ENCODE measurements at places on chromosomes 12 and 14.

GRCh38 chr14:90487462-90487861, 90.6 kb downstream of the CALM1 start:
- no peak for DNase-seq

DNA sequence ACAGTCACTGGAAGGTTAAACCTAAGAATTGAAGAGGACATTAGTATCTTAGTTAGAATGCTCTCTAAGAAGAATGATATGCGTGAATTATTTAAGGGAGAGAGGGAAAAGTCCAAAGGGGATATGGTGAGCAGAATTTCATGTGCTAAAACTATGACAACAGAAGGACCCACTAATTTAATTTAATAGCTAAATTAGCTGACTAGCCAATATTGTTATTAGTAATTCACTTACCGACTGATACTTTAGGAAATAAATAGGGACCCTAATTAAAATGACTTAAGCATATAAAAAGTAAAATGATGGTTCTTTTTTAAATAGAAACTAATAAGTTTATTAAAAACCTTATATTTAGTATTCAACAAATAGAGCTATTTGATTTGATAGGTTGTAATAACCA, 179.6 kb downstream of the RASSF9 start:
- DNase-seq: no peak

- peak; percentile 36 for DNase-seq
These were observed 142.8 kb downstream of the LRFN5 start for GRCh38 chr14:41749429-41749828.

DNA sequence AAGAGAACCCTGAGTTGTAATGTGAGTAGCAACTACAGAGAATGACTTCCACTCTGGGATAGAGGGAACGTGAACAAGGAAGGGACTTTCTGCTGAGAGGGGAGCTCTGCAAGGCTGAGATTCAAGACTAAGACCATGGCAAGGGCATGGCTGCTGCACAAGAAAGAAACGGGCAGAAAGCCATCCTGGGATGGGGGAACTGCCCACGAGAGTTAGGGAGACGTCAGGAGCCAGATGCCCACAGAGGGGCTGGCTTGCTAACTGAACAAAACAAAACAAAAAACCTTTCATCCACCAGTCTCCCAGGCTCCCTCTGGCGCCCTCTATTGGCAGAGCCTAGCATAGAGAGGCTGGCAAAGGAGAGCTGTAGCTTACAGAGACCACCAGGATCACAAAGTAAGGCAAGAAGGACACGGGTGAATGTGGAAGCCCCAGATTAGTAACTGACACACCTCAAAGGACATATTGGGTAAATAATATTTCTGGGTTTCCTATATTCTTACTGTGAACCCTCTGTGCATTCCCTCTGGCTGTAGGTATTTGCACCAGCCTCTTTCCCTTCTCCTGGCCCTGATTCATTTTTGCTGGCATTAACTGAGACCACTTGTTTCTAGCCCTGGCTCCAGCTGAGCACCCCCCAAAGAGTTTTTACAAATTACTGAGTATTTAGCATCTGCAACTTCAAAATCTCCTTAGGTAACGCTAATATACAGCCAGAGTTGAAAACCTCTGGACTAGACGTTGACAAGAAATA, 338.3 kb downstream of the EMP1 start:
- peak; percentile 84 for DNase-seq

DNA sequence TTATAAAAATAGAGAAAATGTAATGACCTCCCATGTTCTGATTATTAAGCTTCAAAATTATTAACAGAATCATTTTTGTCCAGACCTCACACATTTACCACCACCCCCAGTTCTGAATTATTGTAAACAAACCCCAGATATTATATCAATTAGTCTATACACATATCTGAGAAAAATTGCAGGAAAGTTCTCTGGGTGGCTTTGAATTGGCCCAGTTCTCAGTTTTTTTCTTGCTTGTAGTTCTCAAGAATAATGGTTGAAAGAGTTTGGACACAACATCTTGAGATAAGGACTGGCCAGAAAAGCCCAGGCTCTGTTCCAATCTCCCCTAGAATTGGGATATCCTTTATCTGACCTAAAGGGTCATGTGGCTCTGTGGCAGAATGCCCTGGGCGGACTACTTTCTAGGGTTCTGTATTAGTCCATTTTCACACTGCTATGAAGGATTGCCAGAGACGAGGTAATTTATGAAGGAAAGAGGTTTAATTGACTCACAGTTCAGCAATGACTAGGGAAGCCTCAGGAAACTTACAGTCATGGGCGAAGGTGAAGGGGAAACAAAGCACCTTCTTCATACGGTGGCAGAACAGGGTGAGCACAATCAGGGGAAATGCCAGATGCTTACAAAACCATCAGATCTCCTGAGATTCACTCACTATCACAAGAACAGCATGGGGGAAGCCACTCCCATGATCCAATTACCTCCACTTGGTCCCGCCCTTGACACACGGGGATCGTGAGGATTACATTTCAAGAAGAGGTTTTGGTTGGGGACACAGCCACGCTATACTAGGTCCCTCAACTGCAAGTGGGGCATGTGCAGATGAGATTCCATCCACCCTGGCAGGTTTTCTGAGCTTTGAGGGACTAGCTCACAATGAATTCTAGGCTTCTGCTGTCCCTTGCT, 1504.6 kb upstream of the FLRT2 start:
- DNase-seq: no peak

GRCh38 chr12:32679920-32680237, 778 bp downstream of the DNM1L start:
- DNase-seq: no peak

GRCh38 chr14:104333646-104334423, 195.4 kb downstream of the KIF26A start:
- DNase-seq: no peak

- no peak for DNase-seq
These were observed 203.5 kb upstream of the GZMB start for GRCh38 chr14:24837280-24838046.

- no peak for DNase-seq
These were observed 35.5 kb upstream of the MAX start for GRCh38 chr14:65137648-65138307.

- DNase-seq: peak; percentile 75
These were observed 1.3 kb downstream of the GPR137C start for GRCh38 chr14:52553671-52554575.

DNA sequence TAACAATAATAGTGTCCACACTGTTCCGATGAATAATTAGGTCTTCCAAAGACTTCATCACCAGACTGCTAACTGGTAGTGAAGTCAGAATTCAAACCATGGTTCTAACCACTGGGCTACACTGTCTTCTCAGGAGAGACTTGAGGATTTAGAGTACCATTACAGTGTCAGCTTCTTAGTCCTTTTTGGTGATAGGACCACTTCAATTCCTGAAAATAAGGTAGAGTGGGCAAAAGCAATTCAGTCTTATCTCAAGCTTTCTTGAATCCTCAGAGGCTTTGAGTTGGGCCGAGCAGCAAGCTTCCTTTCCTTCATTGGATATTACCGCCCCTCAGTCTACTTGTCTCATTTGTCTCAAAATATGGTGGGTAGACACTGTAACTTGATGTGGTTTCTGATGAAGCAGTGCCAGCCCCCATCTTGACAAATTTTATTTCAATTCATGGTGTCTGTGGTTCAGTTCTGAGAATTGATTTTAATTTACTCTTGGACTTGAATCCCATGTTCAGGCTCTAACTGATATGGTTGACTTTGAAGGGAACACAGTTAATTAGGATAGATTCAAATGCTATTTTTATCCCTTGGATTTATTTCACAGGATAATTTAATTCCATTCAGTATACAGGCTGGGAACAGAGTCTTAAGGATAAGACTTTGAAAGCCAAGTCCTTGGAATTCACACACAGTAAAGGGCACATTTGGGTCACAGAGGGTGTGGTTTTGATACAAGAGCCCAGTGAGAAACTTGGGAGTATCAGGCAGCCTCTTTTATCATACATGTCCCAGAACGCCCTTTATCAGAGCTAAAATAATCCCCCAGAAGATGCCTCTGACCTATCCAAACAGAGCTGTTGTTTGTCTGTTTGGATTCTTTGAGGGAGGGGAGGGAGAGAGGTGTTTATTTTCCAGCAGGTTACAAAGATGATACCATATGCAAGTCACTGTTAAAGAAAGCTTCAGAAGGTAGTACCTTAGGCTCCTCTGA, 167.3 kb downstream of the PRKCH start:
- no peak for DNase-seq

DNA sequence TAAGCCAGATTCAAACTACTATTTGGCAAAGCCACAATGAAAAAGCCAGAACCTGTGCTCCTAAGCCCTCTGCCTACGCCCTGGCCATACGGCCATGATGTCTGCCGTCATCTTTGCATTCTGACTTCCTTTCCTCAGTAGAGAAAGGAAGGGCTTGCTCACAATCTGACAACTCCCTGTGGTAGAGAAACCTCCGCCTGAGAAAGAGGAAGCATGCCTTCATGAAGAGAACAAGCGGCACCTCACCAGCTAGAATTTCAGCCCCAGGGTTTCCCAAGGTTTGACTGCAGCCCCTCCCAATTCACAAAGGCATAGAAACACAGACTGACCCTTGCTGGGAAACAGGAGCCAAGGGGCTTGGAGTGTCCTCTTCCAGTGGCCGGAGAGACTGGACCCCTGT, 25.7 kb downstream of the TEP1 start:
- no peak for DNase-seq

DNA sequence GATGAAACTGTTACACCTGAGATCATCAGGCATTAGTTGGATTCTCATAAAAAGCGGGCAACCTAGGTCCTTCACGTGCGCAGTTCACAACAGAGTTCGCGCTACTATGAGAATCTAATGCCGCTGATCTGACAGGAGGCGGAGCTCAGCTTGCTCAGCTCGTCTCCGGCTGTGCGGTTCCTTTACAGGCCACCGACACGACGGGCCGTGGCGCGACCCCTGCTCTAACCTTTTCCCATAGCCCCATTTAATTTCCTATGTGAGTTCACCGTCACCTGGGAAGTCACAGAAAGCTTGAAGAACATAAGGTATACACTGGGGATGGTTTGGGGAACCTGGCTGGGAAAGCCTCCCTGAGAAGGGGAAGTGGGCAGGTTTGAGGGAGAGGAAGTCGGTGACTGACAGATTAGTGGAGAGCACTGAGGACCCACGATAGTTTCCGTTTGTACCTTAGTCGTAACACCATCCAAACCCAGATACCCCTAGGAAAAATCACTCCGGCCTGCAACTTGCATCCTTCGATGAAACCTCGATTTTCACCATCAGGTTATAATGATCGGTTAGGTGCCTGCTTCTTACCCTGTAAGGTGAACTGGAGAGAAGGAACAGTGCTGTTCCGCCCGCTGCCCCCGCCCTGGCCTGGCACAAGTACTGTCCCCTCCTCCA, 2.8 kb upstream of the AAAS start:
- DNase-seq: no peak

- no peak for DNase-seq
These were observed 21.7 kb downstream of the WBP11 start for GRCh38 chr12:14781563-14781962.

DNA sequence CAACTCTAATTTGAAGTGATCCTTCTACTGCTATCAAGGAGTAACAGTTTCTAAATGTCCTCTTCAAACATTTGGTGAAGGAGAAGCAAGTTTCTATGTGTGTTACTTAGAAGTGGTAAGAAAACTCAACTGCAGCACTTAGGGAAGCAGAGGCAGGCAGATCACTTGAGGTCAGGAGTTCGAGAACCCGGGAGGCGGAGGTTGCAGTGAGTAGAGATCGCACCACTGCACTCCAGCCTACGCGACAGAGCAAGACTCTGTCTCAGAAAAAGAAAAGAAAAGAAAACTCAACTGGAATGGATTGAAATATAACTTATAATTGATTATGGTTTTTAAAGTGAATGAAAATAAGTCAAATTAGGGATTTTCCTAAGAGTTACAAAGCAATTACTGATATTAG, 169.7 kb upstream of the ATP2B1 start:
- DNase-seq: no peak

DNA sequence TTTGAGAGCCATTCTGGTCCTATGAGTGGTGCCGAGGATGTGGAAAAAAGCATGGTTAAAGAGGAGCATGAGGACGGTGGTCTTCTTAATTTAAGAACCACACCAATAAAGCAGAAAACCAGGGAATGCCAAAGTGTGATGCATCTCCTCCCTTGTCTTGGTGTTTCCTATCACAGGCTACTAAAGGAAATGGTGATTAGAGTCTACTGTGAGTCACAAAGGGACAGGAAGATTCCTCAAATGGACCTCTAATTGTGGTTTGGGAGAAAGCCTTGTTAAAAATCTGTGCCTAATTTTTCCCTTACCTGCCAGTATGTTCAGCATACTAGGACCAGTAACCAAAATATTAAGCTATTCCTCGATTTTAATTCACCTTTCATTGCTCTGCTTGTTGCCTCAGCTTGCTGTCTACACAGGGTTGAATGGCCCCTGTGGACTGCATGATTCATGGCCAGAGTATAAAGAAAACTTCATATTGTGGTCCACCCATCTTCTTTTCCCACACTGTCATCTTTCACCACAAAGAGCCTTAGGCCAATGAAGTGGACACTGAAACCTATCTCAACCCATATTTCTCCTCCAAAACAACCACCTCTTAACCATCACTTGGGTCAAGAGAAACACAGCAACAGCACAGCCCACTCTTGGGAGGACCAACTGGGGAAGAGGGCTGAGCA, 38.8 kb downstream of the DIO2 start:
- DNase-seq: no peak

DNA sequence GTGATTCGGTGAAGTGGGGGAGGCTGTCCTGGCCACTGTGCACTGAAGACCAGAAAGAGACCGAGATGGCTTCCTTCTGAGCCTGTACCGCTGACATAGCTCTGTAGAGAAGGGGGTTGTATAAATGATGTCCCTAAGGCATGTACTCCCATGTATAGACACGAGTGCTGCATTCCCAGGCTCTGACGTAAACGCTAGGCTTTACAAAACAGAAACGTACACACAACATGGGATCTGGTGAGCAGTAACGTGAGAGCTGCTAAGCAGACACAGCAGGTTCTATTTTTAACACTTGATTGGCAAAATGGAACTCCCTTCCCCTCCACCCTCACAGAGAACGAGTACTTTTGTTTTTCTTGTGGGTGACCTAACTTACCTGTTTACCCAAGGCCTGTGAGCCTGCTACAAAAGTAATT, 35.9 kb downstream of the ACADS start:
- DNase-seq: no peak

GRCh38 chr14:95320078-95320895, 579 bp upstream of the CLMN start:
- DNase-seq: no peak
